Activated CD4-positive, CD25-positive, alpha-beta regulatory T cell (primary cell): ENCODE measurements at places on chromosomes 12 and 14.

- no peak for DNase-seq
These were observed 58.8 kb downstream of the TTC7B start for GRCh38 chr14:90757452-90757851.

GRCh38 chr14:70315942-70316341 lies 43.5 kb downstream of the COX16 start:
- no peak for DNase-seq

DNA sequence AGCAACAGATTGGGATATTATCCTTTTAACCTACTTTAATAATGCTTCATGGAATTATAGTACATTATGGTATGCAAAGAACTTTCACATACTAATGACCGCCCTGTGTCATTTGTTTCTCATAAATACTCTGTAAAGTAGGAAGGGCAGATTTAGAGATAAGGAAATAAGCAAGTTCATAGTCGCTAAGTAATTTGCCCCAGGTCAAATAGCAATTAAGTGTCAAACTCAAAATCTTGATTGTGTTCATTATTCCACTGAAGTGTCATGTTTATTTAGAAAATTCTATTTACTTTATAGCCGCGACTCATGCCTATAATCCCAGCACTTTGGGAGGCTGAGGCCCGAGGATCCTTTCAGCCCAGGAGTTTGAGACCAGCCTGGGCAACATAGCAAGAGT lies 98.7 kb upstream of the ATF1 start:
- DNase-seq: no peak

DNA sequence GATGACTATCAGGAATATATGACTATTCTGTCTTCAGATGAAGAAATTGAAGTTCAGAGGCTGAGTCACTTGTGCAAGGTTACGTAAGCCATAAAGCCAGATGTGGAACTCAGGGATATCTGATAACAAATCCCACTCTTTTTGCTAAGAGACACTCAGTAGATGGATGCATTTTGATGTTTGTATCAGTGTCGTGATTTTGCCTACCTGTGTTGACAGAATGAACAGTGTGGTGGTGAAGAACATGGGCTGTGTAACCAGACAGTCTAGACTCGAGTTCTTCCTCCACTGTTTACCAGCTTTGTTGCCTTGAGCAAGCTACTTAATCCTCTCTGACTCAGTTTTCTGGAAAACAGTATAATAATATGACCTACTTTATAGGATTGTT lies 93.9 kb downstream of the DAAM1 start:
- no peak for DNase-seq

GRCh38 chr12:5430641-5431603 lies 986 bp upstream of the NTF3 start:
- no peak for DNase-seq

DNA sequence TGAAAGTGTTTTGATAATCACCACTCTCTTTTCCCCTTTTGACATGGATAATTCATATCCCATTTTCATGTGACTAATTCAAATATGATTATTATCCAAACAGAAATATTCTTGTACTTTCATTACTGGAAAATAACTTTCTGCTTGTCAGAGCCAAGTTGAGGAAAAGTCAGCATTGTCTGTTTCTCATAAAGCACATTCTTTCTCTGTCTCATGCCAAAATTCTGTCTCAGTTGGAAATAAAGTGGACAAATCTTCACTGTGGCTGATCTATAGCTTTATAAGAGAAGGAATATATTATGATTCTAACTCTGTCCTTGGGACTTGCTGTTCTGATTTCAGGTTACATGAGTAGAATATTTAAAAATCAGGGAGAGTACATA lies 22.7 kb upstream of the PRICKLE1 start:
- no peak for DNase-seq

DNA sequence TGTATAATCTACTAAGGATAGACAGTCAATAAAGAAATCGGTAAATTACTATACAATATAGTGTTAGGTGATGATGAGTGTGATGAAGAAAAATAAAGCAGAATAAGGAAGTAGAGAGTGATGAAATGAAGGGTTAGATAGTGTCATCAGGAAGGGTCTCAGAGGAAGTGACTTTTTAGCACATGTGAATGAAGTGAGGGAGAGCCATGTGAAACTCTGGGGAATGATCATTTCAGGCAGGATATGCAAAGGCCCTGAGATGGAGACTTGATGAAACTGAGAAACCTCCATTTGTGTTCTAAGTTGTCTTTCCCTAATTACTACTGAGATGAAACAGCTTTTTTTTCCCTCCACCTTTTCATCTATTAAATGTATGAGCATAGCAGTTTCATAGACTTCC lies 19.4 kb upstream of the GNPTAB start:
- no peak for DNase-seq

DNA sequence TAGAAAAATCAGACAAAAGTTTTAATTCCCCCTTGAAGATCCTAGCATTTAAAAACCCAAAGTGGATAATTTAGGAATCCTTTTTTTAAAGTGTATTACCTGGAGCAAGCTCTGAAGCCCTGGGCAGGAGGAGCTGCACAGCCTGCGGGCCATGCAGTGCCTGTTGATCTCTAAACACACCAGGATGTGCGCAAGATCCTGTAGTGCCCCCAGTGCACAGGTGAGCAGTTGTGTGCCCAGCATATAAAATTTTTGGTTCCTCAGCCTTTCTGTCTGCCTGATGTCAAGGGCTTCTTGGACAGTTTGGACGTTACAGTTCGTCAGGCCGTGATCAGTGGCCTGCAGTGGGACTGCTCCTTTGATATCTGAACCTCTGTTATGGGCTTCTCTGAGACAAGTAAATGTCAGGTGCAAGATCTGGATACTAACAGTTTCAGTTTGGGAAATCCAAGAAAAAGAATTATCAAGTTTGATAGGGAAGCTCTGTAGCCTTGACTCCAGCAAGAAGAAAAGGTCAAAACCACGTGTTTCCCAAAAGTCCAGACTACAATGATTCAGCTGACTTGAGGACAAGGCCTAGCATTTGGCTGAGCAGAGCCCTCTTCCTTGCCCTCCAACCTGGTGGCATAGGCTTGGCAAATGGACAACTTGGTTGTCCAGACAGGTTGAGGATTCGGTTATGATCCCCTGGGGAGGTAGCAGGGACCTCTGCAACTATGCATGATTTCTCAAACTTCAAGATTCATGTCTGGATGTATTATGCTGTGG lies 1.0 kb downstream of the ATXN7L3B start:
- peak; percentile 3 for DNase-seq

DNA sequence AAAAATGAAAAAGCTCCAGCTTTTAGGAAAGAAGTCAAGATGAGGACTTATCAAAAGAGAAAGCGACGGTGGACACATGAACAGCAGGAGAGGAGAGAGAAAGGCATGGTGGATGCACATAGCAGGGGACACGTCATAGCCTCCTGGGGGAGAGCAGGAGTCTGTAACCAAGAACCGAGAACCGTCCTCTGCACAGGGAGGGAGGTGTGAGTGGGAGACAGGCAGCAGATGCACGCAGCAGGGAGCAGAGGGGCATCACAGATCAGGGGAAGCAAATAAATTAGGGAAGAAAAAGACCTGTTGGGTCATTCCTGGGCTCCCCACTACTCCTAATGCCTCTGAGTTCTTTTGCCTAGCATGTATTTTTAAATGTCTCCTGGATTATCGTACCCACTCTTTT lies 138.1 kb upstream of the RMST start:
- DNase-seq: no peak

GRCh38 chr14:34781242-34781641 lies 66.8 kb upstream of the CFL2 start:
- no peak for DNase-seq
